NCI-H446 treated with DMSO at 0.1 percent for 48 hours (cell line): ENCODE measurements at places on chromosomes 4 and X.

DNA sequence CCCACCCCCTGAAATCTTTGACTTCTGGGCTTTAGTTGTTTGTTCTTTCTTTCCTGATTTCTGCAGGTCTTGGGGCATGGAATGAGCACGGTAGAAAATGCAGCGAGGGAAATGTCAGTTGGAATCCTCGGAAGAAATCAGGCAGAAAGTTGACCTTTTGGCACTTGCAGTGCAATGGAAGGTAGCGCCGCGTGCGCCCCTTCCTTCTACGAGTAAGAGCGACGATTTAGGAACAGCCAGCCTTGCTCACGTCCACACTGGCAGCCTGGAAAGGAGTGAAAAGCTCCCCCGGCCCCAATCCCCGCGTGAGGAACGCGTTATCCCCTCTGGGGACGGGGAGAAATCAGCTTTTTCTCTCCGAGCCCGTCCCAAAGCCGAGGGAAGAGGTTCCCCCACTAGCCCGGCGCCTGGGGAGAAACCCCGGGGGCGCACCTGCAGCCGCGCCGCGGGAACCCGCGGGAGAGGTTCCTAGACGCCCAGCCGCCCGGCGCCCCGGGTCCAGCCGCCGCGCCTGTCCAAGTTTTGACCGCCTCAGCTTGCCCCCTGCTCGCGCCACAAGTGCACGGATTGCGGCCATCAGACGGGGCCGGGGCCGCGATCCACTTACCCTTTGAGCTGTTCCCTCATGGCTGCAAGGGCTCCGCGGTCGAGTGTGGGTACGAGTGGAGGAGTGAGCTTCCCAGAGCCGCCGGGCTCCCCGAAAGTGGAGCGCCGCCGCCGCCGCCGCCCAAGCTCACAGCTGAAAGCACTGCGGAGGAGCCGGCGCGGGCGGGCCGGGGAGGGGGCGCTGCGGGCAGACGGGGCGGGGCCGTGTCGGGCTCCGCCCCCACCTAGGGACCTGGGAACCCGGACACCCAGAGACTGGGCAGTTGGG is 194.6 kb upstream of the FTHL17 start:
- DNase-seq, result no peak

GRCh38 chrX:2342874-2343273 is 157.9 kb downstream of the DHRSX start:
- no peak for DNase-seq

DNA sequence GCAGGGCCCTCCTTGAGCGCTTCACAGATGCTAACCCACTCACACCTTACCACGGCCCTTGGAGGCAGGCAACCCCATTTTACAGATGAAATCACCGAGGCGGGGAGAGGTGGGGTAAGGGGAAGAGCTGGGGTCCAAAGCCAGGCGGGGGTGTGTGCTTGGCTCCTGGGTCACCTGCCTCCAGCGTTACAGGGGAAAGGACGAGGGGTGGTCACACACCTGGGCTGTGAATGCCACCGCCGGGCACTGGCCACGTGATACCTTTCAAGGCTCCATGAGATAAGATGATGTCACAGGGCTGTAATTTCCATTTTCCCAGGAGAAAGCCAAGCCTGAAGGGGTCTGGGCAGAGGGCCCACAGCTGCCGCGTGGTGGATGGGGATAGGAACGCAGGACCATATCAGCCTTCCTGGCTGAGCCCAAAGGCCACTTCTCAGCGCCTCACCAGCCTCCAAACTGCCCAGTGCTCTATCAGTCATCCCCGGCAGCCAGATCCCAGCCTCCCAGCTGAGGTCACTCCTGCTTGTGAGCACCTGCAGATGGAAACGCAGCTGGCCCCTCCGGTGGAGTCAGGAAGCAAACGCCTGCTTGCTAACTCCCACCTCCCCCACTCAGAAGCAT is 62.4 kb upstream of the CRMP1 start:
- no peak for DNase-seq

DNA sequence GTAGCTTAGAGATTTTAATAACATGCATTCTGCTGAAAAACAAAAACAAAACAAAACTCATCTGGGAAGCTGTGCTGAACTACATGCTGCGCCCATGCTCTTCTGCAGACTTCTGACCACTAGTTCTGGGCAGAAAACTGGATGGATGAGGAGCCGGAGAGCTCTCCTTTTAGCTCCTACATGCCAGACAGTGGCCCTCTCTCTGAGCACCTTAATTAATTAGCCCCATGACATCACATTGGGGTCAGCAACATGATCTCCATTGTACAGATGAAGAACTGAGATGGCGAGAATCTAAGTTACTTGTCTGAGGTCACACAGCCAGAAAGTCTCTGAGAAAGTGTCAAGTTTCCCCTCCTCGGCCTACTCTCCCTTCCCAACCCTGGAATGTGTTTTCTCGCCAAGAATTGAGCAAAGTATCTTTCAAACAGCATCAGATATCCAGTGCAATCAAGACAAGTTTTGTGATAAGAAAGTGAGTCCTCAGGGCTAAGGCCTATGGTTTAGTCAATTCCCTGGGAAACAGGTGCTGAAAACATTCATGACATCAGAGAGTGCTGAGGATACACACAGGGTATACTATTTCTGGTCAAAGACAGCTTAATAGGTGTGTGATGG is 21.6 kb downstream of the SCD5 start:
- no peak for DNase-seq

DNA sequence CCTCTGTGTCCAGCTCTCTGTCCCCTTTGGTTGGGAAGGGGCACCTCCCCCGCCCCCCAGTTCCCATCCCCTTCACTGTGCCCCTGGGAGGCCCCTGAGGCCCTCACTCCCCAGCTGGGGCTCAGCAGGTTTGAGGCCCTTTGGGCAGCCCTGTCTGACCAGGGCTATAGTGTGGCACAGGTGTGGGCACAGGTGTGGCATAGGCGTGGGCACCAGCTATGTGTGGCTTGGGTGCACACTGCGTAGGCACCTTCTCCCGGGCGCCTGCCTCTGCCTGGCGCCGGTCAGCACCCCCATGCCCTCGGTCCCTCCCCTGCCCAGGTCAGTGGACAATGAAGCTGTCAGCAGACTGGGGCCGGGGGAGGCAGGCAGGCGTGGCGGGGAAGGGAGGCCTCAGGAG is 7.5 kb upstream of the FGFR3 start:
- no peak for DNase-seq

DNA sequence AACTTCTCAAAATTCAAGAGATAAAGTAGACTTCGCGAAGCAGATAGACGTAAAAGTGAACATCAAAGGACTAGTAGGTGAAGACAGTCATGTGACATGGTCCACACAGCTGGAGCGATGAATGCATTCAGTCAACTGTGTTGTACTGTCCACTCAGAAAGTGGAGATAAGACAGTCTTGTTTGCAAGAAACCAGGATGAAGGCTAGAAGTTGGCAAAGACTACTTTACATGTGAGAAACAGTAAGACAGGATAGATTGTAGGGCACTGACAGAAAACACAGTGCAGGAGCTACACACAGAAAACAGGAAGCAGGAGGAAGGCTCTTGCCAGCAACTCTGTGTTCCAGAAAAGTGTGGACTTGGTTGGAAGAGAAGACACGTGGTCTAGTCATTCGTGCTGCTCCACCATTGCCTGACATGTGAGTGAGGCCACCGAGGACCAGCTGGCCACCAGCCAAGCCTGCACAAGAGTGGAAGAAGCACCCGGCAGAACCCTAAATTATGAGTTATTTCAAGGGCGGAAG is 78.9 kb downstream of the FAT1 start:
- no peak for DNase-seq

DNA sequence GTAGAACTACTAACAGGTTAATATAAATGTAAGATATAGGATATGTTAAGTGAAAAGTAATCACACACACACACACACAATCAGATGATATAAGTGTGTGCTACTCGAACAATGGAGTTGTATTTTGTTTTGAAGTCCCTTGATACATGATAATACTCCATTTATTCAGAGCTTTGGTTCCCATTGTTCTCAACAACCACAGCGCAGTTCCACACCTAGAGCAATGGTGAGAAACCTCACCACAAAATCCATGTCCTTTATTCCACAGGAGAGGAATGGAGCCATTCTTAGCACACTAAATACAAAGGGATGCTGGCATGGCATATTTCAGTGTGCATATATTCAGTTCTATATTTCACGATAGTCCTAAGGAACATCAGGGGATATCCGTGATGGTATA is 139.2 kb downstream of the PPP3CA start:
- DNase-seq, result no peak

DNA sequence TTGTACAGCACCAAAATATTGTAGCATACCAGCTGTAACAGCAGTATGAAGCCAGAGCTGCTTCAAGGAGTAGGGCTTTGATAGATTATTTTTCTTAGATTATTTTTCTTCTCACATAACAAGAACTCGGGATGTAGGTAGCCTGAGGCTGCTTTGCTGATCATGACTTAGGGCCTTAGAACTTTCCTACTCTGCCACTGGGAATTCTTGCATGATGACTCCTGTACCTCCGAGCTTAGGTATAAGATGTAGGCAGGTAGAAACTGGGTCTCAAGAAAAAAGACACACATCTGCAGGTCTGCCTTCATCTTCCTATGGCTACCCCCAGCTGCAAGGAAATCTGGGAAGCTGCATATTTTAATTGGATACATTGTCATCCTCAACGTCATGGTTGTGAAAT is 115.9 kb upstream of the PNPLA4 start:
- DNase-seq, result no peak

DNA sequence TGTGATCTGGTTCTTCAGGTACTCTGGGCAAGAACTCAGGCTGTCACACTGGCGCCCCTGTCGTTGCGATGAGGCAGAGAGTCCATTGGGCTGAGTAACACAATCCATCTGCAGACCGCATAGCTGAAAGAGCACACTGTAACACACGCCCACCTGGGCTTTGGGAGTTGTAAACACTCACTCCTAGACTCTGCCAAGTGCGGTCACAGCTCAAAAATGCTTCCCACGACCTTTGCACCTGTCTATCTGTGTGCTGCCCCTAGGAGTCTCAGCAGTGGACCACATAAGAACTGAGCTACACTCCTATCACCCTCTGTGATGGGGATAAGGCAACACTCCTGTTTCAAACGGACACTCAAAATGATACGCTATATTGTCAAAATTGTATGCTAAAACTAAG is 2028.3 kb downstream of the PCDH7 start:
- DNase-seq, result no peak

DNA sequence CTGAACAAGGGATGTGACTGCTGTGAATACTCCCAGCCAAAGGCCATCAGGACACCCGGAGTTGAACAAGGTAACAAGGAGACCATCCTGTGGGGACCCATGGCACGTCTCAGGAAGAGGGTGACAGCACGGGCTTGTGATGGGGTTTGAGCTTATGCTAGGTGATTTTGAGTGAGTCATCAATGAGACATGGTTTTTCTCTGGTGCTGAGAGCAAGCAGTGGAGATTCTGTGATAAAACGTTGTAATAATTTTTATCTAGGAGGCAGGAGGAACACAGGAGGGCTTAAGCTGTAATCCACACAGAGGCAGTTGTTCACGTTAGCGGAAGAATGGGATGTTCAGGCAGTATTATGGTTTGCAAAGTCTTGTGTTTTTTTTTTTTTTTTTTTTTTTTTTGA is 36.0 kb downstream of the TRIML1 start:
- DNase-seq, result no peak

GRCh38 chr4:139834226-139834662 is 168.6 kb downstream of the MGST2 start:
- DNase-seq, result no peak

DNA sequence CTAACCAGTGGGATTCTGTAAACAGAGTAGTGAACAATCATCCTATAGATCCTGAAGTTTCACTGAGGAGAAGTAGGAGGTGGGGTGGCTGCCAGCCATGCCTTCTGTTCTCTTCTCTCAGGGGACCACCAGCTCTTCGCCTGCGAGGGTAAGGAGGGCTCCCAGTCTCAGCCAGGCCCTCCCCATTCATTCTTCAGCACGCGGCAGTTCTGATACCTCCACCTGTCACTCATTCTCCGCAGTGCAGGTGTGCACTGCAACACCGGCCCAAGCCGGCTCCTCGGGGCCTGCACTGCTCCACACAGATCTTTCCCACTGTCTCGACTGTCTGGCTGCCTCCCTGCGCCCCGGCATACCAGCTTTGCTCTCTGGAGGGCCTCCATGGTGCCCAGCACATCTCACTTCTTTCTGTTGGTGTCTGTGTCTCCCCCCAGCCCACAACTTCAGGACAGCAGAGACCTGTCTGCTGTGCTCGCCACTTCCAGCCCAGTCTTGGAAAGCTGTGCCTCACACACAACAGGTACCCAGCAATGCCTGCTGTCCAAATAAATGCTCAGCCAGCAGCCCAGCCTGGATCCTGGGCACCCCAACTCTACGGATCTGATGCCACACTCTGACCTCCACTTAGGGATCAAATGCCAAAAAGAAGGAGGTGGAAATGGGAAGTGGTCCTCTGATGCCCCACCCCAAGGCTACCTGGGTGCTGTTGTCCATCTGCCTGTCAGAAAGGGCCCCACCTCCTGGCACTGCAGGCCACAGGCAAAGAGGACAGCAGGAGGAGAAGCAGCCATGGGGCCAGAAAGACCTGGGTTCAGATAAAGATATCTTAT is 29.0 kb downstream of the ACOX3 start:
- DNase-seq, result no peak

DNA sequence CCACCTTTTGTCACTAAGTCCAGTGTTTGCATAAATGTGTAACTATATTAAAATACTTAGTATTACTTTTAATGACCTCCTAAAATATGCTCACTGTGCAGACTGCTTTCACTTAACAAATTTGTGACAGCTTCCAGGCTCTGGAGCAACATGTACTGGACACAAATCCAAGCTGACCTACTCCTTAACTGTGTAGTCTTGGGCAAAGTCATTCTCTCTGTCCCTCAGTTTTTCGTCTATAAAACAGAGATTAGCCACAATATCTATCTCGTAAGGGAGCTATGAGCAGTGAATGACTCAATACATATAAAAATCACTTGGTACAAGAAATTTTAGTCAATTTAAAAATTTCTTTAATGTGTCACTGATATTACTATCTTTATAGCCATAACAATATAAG is 20.4 kb upstream of the RAB40A start:
- DNase-seq, result no peak

DNA sequence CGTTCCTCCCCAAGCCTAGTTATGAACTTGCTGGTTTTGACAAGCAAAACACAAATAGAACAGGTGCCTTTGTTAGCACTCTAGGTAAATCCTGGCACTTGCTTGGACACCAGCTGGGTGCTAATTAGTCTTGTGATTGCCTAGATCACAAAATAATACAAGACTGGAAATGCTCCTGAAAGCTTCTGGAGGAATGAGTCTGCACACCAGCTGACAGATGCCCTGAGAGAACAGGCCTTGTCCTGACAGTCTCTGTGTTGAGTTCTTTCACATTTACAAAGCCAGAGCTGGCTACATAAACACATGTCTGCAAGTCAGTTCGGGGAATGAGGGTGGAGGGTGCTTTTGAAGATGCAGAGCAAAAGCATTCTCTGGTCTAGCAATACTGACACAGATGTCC is 93.8 kb downstream of the ELOVL6 start:
- DNase-seq, result no peak

GRCh38 chr4:108092288-108092687 is 76.4 kb downstream of the LEF1 start:
- DNase-seq, result no peak

GRCh38 chr4:26557164-26557563 is 26.7 kb upstream of the TBC1D19 start:
- peak; percentile 77 for DNase-seq
